ENCODE measurements at places on chromosomes 12 and 14. TPM values are rescaled to one million over a fixed set of nuclear protein-coding genes. Genes with fewer than 3 reads are reported as not detected.
A peak's percentile ranks its signal among the peaks of the same experiment; 100 is the strongest.

The CPNE6 gene
- total RNA-seq, result 0.12 TPM

GRCh38 chr12:112868459-112869041 is 38.2 kb upstream of the OAS1 start:
- DNase-seq, result peak; percentile 59

DNA sequence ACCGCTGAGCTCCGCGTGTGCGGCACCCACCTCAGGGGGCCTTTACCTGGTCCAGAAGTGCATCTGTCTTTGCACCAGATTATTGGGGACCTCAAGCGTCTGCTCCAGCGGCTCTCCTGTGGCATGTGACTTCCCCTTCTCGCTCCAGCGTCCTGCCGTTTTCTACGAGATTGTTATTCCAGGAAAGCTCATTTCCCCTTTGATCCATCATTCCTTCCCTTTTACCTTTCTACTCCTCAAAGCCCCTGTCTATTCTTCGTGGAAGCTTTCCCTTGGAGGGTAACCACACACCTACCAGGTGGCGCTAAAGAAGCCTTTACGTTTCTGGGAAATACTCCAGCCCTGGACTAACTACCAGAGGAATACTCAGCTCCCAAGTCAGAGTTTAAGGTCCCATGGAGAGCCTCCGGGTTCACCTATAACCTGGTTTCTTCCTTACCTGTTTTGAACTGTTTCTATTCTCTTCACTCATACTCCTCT is 1.5 kb downstream of the FKBP4 start:
- no peak for DNase-seq

- no peak for DNase-seq
These were observed 37.7 kb upstream of the DUSP6 start for GRCh38 chr12:89389755-89390661.

DNA sequence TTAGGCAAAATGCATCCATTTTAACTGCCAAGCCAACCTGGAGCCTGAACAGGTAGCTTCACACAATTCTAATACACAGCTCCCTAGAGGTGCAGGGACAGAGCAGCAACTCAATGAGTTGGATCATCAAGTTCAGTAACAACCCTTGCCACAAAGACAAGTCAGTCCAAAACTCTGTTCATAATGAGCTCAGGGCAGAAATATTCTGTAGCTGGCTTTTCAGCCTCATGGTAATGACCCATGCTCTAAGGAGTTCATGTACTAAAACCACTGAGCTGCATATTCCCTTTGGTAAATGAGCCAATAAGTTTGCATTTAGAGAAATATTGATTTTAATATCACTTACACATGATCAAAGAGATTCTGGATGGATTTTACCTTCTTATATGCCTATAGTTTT is 316.1 kb downstream of the SEC23A start:
- DNase-seq, result no peak

DNA sequence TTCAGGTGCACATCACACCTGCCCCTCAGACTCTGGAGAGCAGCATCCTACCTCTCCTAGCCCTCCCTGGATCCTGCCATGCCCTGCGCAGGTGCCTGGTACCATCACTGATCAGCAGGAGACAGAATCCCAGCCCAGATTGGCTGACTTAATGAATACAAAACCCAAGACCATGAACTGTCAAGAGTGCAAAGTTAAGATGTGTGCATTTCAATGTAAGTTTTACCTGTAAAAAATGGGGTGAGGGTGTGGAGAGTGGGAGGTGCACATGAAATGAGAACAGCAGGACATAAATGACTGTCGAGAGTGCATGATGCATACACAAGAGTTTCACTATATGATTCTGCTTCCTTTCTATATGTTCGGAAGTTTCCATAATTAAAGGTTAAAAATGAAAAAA is 57.9 kb upstream of the GPR68 start:
- no peak for DNase-seq

The RIPK3 gene
- 0.24 TPM for total RNA-seq

The PPP1R1A gene
- 138 TPM for total RNA-seq

- no peak for DNase-seq
These were observed 33.6 kb downstream of the KCNA1 start for GRCh38 chr12:4943067-4943937.

The GARIN6 gene
- total RNA-seq, result not detected

The NELL2 gene
- 7.9 TPM for total RNA-seq

The ENDOU gene
- 0.53 TPM for total RNA-seq

GRCh38 chr14:99701260-99701659 is 17.2 kb downstream of the CYP46A1 start:
- no peak for DNase-seq

DNA sequence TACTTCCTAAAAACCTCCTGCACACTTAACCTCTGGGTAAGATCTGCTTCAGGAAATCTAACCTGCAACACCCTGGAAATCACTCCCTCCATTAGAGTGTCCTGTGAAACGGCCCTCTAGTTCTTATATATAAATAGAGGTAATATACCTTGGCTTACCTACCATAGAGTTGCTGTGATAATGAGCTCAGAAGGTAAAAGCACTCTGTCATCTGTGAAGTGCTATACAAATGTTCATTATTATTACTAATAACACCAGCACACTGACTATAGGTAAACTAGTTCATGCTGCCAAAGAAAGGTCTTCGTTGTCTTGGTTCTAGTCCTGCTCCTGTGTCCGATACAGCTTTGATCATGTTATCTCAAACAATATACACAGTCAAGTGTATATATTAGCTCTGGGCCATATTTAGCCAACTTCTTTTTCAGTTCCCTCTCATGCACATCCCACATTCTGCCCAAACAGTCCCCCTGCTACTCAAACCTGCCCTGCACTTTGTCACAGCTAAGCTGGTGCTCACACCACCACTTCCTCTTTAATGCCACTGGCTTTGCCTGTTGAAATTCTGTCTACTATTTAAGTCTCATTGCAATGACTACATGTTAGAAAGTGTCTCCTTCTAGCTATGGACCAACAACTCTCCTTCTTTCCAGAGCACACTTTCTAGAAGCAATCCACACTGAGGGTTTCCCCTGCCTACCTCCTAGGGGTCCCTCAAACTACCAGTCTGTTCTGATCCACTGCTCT is 5.1 kb downstream of the E2F7 start:
- no peak for DNase-seq

DNA sequence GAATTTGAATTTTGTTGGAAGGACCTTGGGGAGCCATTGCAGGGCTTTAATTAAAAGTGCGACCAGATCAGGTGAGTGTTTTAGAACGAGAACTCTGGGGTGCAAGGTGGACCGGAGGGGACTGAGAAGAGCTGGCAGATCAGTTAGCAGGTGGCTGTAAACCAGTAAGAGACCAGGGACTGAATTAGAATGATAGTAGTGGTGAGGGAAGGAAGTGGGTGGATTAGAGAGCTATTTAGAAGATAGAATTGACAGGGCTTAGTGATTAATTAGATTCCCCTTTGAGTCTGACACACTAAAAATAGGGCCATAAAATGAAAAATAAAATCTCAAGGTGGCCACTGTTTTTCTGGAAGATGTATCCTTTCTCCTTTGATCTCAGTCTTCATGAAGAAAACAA is 44.8 kb downstream of the PLXNC1 start:
- DNase-seq, result no peak

The UNC79 gene
- total RNA-seq, result 1.7 TPM

- DNase-seq, result no peak
These were observed 5.8 kb downstream of the KTN1 start for GRCh38 chr14:55585854-55586253.

DNA sequence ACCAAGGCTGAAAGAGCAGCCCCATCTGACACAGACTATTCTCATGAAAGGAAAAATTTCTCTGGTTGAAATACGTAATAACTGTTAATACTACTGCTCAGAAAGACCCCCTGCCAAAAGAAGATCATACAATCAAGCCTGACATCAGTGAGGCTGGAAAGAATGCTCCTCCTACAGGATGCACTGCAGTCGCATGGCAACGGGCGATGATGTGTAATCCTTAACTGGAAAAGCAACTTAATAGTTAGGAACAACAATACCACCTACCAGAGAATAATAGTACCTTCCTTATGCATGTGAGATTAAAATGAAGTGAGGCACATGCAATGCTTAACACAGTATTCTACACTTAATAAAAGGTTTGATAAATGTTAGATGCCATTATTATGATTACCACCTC is 1.2 kb upstream of the GOLGA5 start:
- DNase-seq, result no peak

GRCh38 chr12:93778306-93778705 is 101.1 kb downstream of the CRADD start:
- DNase-seq, result no peak

DNA sequence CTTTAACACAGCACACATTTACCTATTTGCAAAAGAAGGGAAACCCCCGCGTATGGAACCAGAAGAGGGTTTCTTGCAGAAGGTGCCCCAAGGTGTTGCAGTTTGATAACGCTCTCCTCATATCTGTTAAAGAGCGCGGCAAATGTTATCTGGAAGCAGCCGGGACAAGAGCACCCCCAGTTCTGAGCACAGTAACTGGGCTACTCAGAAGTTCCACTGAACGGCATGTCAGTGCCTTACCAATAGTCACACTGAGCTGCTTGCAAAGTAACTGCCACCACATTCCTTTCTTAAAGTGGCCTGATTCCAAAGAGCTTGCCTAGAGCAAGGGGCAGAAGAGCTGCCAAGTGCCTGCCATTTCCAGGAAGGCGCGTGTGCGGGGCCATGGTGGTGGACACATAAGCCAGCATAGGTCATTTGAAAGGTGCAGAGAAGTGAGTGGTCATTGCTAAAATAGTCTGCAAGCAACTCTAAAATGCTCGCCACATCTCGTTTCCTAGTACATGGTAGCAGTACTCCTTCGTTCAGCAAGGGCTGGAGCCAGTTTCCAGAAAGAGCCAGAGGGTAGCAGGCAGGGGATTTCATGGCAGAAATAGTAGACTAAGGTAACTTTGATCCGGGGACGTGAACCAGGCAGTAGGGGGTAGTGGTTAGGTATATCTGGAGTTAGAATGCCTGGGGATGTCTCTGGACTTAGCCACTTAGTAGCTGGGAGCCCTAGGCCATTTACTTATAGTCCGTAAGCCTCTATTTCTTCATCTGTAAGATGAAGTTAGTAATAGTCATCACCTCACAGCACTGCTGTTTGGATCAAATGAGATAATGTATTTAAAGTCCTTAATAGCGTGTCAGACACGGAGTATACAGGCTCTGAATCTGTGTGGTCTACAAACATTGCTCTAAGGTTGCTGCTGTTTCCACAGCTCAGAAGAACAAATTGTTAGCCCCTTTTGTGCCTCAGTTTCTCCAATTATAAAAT is 37.6 kb downstream of the SPTB start:
- peak; percentile 50 for DNase-seq

GRCh38 chr12:576615-577110 is 86.6 kb downstream of the NINJ2 start:
- DNase-seq, result no peak

DNA sequence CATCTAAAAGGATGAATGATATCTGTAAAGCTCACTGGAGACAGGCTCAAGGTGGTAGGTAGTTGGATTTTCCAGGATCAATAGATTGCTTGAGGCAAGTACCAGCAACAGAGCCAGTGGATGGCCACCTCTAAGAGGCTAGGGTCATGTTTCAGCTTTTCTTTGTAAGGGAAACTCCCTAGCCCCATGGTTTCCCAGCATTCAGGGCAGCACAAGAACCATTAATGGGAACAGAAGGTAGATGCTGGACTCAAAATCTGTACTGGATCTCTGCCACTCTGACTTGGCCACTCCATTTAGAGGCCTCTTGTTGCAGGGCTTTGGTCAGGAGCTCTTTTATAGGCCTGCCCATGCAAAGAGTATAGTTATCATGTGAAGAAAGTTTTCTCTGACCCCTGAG is 76.1 kb upstream of the DYRK2 start:
- no peak for DNase-seq

- no peak for DNase-seq
These were observed 41.1 kb downstream of the GNG2 start for GRCh38 chr14:51901475-51902024.

The GSC gene
- total RNA-seq, result 1.3 TPM

GRCh38 chr12:19967001-19967400 is 401.3 kb upstream of the PDE3A start:
- no peak for DNase-seq

- DNase-seq, result no peak
These were observed 54.0 kb downstream of the CPSF2 start for GRCh38 chr14:92175811-92176210.

The FOXG1 gene
- total RNA-seq, result 0.11 TPM

The HOXC10 gene
- total RNA-seq, result not detected

DNA sequence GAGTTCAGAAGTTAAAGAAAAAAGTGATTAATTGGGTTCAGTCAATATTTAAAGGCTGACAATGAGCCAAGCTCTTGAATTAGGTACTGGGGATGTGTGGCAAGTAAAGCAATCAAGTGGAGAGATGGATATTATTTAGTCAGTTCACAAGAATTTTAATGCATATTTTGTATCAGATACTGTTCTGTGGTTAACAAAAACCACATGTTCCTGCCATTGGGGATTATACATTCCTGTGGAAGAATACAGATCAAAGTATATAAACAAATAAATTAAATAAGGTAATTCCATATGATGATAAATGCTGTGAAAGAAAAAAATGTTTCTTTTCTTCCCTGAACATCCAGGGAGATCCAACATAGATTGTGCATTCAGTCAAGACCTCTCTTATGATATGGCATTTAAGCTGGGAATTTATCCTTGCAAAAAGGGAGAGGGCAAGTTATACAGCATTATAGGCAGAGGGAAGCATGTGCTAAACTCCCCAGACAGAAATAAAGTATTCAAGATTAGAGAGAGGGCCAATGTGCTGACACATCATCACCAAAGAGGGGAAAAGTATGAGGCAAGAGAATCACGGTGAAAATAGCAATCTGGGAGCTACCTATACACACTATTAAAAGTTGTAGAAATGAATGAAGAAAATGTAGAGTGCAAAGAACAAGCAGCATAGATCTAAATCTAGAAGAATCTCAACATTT is 17.6 kb upstream of the A2M start:
- DNase-seq, result no peak

The GMFB gene
- total RNA-seq, result 26.7 TPM

GRCh38 chr14:36646664-36647416 is 14.8 kb upstream of the PAX9 start:
- no peak for DNase-seq

DNA sequence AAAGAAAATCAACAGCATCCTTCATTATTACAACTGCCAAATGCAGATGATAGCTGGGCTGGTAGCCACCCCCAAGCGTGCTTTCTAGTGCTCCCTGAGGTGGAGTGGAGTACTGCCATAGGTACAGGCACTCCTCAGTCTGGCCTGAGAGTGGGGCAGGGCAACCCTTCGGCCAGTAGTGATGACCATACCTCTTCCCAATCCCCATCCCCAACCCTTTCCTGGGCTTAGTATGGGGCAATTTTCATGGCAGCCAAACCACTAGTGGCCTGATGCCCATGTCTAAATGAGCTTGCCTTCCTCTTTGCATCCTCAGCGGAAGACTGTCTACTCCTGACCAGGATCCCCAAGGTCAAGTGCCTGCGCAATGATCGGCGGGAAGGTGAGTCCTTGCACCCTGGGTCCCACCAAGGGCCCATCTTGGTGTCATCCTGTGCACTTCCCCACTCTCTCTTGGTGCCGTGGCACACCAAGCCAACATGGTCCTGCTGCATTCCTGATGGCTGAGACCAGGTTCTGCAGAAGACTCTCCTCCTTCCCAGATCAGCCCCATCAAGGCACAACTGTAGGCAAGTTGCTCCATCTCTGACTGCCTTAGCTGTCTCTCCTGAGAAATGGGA is 65.8 kb downstream of the GALNT16 start:
- DNase-seq, result no peak

- no peak for DNase-seq
These were observed 109.0 kb upstream of the TMPO start for GRCh38 chr12:98406378-98406777.

The PMCH gene
- not detected for total RNA-seq
